ENCODE measurements at places on chromosomes 13 and 19.

DNA sequence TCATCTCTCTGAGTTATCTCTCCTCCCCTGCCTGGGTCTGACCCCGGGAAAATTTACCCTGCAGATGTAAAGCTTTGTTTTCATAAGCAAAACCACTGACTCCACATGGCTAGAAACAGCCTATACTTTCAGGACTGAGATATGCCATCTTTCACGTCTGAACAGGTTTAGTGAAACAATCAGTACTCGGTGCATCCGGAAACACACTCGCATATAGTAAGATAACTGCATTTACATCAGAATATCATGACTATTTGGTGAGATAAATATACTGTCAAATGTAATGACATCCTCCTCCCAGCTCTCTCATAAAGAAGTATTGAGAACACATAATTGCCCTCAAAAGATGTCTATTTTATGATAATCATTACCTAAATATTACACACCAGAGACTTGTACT lies 172.8 kb downstream of the EFNB2 start:
- DNase-seq, result no peak

GRCh38 chr19:32233091-32233490 lies 112.3 kb upstream of the ZNF507 start:
- DNase-seq, result no peak

DNA sequence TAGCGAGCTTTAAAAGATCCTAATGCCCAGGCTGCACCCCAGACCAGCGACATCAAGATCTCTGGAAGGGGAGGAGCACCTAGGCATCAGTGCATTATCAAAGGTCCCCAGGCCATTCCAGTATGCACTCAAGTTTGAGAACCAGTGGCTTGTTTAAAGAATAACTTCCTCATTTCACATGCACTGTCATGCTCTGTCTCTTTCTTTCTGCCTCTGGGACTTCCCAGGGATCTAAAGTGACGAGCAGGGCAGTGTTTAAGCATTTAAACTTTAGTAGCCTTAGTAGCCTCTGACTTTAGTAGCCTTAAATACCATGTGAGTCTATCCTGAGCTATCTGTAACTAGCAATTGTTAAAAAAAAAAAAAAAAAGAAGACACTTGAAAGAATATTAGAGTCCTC lies 8.9 kb upstream of the FARP1 start:
- no peak for DNase-seq

GRCh38 chr13:32911506-32911905 lies 104.7 kb upstream of the KL start:
- peak; percentile 34 for DNase-seq

DNA sequence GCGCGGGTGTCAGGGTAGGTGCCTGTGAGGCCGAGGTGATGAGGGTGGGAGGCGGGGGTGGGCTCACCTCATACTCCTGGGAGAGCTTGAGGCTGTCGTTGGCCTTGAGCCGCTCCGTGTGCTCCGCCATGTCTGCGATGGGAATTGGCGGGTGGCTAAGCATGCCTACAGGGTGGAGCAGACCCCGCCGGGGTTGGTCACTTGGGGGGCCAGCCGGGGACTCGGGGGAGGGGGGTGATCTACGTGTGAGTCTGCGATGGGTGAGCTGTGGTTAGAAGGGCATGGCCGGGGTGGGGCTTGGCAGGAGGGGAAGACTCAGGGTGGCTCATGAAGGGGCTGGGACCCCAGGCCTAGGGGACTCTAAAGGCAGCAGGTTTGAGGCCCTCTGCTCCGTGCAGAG lies 125.2 kb downstream of the PTPRS start:
- no peak for DNase-seq

- no peak for DNase-seq
Measured at GRCh38 chr13:110161112-110161882, 145.7 kb downstream of the COL4A1 start.

DNA sequence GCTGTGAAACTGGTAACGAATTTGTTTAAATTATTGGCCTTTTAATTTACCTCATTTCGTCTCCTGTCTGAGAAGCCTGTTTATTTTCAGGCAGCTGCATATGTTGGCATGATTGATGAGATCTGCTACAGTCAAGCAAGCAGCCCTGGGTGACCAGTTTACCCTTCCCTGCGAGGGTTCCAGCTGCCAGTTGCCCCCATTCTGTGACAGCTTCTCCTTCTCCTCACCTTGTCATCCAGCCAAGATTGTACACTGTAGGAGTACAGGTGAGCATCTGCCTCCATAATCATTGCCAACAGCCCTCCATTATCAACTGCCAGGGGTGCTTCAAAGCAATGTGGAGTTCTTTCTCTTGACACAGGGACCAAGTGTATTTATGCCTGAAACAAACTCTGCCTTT lies 1979.9 kb upstream of the PRR20A start:
- DNase-seq, result no peak

All from fibroblast of skin of abdomen (primary cell).